ENCODE measurements at places on chromosomes 7 and 10. TPM values are rescaled to one million over a fixed set of nuclear protein-coding genes. Genes with fewer than 3 reads are reported as not detected.

The ZNF425 gene
- 1.0 TPM for total RNA-seq

The NFE2L3 gene
- 15.1 TPM for total RNA-seq

The COL26A1 gene
- total RNA-seq = not detected

The PVRIG gene
- total RNA-seq = not detected

The CYP2C9 gene
- not detected for total RNA-seq

The C10orf67 gene
- not detected for total RNA-seq

The WIPF3 gene
- total RNA-seq = under 0.01 TPM

The KEL gene
- under 0.01 TPM for total RNA-seq

The EPDR1 gene
- 5.5 TPM for total RNA-seq

The AOAH gene
- total RNA-seq = not detected

The APBB1IP gene
- total RNA-seq = not detected

The BTBD16 gene
- not detected for total RNA-seq

The TFR2 gene
- total RNA-seq = 0.17 TPM

The SLC39A12 gene
- not detected for total RNA-seq

The ARID5B gene
- 42.7 TPM for total RNA-seq

The DLX5 gene
- total RNA-seq = not detected

The ITPRID1 gene
- not detected for total RNA-seq

The CEP55 gene
- 78.7 TPM for total RNA-seq

The ZNF37A gene
- total RNA-seq = 5.1 TPM

The TYW1 gene
- 12.6 TPM for total RNA-seq

The OPTN gene
- total RNA-seq = 27.2 TPM

The METTL27 gene
- 2.9 TPM for total RNA-seq

The NMT2 gene
- total RNA-seq = 27.6 TPM

The NPY gene
- total RNA-seq = not detected

The CTBP2 gene
- 52.6 TPM for total RNA-seq

The AGR2 gene
- total RNA-seq = 0.74 TPM

The CYP17A1 gene
- total RNA-seq = not detected

The TMEM209 gene
- total RNA-seq = 13.1 TPM

The OLAH gene
- not detected for total RNA-seq

The PDGFA gene
- total RNA-seq = 6.1 TPM

The NPSR1 gene
- not detected for total RNA-seq

The MNX1 gene
- total RNA-seq = not detected

The ADIRF gene
- total RNA-seq = 21.7 TPM

The STEAP1B gene
- total RNA-seq = 23.0 TPM

The LEP gene
- not detected for total RNA-seq

The PNLIPRP2 gene
- total RNA-seq = not detected
